CD4-positive, alpha-beta T cell treated with Interleukin-21 for 1 hour (primary cell): ENCODE measurements at places on chromosomes 3 and 15.

- DNase-seq: peak; percentile 22
Measured at GRCh38 chr3:46406443-46406787, 451 bp downstream of the CCR5AS start.

GRCh38 chr15:61840090-61840489, 220.2 kb downstream of the VPS13C start:
- DNase-seq: no peak

- no peak for DNase-seq
Measured at GRCh38 chr3:122105626-122106025, 50.5 kb downstream of the CD86 start.

DNA sequence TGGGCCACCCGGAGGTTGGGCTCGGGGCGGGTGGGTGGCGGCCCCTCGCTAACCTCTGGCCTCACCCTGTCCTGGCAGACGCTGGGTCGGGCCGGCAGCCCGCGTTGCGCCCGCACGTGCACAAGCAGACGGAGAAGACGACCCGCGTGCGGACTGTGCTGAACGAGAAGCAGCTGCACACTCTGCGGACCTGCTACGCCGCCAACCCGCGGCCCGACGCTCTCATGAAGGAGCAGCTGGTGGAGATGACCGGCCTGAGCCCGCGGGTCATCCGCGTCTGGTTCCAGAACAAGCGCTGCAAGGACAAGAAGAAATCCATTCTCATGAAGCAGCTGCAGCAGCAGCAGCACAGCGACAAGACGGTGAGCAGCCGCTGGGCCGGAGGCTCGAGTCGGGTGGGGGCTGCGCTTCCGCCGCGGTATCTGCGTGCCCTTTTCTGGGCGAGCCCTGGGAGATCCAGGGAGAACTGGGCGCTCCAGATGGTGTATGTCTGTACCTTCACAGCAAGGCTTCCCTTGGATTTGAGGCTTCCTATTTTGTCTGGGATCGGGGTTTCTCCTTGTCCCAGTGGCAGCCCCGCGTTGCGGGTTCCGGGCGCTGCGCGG, 3.7 kb downstream of the ISL2 start:
- DNase-seq: peak; percentile 18

DNA sequence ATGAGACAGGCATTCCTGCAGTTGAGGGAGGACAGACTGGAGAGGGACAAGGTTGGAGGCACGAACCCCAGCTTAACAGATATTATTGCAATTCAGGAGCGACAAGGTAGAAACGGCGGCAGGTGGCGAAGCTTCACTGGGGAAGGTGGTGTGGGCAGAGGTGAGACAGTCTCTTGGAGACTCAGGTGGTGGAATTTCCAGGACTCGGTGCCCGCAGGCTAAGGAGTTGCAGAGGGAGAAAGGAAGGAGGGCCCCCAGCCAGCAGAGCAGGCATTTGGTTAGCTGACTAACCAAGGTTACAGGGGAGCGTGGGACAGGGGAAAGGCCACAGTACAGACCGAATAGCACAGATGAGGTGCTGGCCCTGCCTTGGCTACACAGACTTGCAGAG, 3.0 kb downstream of the FAM174B start:
- no peak for DNase-seq

GRCh38 chr15:73748730-73749129, 4.4 kb downstream of the INSYN1 start:
- DNase-seq: no peak

GRCh38 chr15:56763141-56763895, 30.0 kb upstream of the ZNF280D start:
- no peak for DNase-seq

DNA sequence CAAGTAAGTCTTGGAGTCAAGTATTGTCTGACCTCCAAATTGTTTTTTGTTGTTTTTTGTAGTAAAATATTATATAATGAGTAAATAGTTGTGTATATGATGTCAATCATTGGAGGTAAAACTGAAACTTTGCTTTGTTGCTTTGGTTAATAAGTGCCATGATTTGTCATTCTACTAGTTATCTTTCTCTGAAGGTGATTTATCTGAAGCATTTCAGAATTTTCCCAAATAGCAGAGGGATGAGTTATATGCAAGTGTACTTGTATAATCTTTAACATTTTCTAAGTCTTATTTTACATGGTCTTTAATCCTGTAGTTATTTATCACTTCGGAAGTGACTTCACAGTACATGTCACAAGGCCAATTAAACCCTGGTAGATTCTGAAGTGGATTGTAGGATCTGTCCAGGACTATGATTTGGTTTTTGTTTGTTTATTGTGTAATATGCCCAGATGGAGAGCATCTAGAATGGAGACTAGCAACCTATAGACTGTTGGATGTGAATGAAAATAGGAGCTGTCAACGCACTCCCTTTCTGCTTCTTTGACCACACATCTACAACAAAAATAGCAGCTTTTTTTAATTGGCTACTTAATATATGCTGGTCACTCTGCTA, 93.1 kb upstream of the SAMMSON start:
- no peak for DNase-seq

DNA sequence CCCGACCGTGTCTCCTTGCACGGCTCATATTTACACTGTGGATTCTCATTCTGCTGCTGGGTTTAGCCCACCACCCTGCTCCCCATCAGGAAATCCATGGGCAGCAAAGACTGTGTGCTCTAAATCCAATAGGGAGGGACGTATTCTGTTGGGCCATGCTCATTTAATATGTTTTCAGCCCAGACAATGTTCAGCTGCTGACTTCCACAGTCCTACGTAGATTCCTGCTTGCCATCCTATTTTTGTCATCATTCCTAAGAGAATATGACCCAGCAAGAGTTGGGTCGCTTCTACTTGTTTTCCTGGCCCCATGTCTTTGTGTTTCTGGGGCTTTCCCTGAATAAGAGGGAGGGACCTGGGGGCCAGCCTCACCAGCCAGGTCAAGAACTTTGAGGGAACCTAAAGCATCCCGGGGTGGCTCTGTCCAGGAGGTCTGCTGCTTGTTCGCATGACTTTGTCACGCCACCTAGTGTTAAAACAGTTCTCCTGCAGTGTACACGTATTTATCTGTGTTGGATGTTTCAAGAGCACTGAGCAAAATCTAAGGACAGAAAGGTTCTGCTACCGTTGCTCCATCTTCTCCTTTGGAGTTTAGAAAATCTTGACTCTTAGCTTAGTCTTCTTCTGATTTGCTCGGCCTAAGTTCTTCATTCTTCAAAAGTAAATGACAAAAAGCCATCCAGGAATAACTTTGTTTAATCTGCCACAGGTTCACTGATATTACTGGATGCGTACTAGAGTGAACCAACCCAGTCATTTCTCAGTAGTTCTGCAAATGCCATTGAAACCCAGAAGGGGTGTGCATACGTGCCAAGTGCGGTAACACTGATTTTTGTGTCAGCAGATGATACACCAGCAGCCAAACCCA, 79.8 kb upstream of the NR2E3 start:
- peak; percentile 31 for DNase-seq

DNA sequence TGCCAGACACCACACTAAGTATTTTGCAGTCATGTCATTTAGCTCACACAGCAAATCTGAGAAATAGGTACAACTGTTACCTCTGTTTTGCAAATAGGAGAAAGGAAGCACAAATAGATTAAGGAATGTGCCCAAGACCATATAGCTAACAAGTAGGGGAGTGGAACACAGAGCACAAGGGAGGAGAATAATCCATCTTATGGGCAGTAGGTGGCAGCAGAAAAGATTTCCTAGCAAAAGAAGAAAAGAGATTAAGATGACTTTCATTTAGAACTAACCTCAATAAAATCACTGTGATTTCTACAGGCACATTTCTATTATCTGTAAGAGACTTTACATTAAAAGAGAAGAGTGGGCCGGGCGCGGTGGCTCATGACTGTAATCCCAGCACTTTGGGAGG, 49.1 kb downstream of the NR1I2 start:
- no peak for DNase-seq

DNA sequence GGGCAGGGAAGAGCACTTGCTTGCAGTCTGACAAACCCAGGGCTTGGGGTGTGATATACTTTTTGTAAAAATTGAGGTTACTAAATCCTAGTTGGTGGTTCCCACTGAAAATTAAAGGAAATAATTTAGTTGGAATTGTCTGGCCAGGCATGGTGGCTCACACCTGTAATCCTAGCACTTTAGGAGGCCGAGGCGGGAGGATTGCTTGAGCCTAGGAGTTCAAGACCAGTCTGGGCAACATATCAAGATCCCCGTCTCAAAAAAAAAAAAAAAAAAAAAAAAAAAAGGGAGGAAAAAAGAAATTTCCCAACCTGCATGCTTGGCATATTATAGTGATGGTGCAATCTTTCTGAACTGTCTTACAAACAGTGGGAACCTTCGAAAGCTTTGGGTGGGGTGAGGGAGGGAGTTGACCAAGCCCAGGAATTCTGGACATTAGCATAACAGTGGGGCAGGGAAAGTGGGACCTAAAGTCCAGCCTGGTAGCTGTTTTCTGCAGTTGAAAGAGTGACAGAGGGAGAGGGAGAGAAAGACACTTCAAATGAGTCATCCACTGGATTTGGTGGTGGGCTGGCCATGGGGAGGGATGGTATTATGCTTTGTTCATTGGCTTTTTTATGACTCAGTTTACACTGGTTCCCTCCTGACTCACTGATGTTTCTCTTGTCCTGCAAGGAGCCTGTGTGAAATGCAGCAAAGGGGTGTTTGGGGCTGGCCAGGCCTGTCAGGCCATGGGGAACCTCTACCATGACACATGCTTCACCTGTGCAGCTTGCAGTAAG, 41.1 kb downstream of the LIMD1 start:
- no peak for DNase-seq

- peak; percentile 55 for DNase-seq
Measured at GRCh38 chr3:150703299-150703755, 393 bp downstream of the ERICH6 start.
